ENCODE measurements at places on chromosomes 5 and 9.

DNA sequence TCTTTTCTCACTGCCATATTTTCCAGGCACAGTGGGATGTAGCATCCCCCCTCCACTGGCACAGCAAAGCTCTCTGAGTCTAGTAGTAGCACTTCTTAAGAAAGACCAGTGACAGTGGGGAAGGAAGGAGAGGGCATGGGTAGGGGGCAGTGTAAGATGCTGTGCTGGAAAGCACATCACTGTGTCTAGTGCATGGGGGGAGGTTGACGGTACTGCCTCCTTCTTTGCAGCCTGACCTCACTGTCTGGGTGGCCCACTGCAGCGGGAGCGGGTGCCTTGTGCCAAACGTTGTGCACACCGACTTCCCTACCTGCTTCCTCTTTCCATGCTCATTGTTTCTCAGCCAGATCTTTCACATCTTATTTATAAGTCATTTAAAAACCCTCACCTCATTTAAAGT, 91.8 kb downstream of the PDE8B start:
- no peak for DNase-seq

GRCh38 chr5:141685591-141685990, 3.6 kb upstream of the ARAP3 start:
- no peak for DNase-seq

GRCh38 chr5:146410272-146410671, 36.9 kb upstream of the TCERG1 start:
- no peak for DNase-seq

- DNase-seq = peak; percentile 93
Observed at GRCh38 chr5:173963867-173964441, 25.0 kb upstream of the C5orf47 start.

DNA sequence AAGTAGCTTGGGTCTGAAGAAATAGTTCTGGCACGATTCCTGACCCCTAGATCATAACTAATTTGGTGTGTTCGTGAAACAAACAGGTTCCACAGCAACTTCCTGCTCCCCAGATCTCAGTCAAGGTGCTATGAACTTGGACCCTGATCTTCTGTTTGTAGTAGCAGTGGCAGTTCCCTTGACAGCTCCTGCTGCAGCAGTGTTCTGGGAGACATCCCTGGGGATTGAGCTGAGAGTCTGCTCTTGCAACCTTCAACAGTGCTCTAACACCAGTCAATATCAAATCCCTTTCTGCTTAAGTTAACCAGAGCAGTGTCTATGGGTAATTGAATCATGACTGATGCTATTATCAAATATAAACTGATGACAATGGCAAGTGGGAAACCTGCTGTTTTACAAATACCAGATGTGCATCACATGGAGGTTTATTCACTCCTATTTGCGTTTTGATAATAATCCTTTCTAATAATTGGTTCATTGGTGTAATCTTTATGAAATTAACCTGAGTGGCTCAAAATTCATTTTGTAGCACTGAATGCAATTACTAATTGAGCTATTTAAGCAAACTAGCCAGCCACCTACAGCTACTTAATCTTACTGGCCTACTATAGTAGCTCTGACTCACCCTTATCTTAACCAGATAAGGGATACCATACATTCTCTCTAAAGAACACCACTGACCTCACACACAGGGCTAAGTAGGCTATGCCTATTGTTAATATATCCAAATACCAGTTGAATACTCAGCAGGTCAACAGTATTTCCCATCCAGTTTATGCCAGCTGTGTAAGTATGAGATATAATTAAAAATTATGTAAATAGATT, 21.9 kb downstream of the KDM4C start:
- no peak for DNase-seq

DNA sequence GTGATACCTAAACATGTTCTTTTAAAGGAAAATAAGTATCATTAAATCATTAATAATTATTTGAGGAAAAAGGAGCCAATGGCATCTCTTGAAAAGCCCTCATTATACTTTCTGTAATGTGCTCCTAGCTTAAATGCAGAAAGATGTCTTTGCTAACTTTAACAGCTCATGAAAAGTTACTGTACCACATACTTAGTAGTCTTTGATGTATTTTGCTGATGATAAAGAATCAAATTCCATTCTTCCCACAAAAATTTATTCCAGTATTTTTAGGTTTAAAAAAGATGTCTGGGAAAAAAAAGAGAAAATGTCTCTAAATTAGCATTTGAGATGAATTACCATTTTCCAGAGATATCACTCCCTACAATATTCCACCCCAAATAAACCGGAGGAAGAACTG, 112.5 kb downstream of the PPP2R2B start:
- no peak for DNase-seq

- DNase-seq = no peak
Observed at GRCh38 chr5:78576376-78576775, 72.2 kb downstream of the LHFPL2 start.

GRCh38 chr9:127724012-127724411, 8.1 kb downstream of the TTC16 start:
- no peak for DNase-seq

DNA sequence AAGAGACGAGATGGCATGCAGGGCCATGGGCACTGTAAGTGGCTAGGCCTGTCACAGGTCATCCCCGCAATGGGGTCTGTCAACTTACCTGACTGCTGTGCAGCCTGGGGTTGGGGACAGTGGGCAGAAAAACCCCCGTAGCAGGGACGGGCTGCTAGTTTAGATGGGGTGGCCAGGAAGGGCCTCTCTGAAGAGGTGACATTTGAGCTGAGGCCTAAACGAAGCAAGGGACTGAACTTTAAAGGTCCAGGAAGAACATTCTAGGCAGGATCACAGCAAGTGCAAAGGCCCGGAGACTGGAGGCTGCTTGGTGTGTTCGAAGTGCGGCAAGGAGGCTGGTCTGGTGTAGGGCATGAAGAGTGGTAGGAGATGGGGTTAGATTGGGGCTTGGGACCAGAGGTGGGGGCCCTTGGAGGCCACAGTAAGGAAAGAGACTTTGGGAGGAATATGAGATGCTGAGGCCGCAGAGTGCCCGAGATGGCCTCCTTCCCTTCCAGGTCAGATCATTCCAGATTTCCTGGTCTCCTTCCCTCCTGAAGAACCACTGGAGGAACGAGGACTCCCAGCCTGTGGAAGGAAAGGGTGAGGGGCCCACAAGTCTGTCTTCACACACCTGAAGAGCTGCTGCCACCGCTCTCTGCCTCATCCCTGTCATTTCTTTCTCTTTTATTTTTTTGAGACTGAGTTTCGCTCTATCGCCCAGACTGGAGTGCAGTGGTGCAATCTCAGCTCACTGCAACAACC, 37.9 kb upstream of the SH3PXD2B start:
- DNase-seq = peak; percentile 10

GRCh38 chr9:79796411-79796810, 224.6 kb downstream of the TLE4 start:
- DNase-seq = no peak

DNA sequence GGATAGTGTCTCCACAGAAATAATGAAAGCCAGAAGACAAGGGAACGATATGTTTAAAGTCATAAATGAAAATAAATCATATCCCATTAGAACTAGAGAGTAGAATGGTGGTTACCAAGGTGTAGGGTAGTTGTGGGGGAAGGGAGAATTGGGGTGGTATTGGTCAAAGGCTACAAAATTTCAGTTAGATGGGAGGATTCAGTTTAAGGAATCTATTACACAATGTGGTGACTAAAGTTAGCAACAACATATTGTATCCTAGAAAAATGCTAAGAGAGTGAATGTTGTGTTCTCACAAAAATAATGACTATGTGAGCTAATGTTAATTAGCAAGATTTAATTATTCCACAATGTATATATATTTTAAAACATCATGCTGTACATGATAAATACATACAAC, 27.8 kb upstream of the LARP1 start:
- DNase-seq = no peak

DNA sequence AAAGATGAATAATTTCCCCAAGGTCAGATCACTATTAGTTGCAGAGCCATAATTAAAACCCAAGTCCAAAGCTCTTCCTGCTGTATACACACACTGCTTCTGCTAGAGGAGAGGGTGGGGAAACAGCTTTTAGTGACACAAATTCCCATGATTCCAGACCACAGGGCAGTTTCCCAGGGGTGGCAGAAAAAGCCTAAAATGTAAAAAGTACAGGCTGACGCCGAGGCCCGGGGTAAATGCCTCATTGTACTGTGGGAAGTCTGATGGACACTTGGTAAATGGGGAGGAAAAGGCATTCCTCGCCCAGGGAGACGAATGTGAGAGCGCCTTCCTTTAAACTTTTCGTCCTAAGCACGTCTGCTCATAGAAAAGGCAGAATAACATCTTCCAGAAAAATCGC, 65.7 kb downstream of the DENND1A start:
- DNase-seq = no peak

DNA sequence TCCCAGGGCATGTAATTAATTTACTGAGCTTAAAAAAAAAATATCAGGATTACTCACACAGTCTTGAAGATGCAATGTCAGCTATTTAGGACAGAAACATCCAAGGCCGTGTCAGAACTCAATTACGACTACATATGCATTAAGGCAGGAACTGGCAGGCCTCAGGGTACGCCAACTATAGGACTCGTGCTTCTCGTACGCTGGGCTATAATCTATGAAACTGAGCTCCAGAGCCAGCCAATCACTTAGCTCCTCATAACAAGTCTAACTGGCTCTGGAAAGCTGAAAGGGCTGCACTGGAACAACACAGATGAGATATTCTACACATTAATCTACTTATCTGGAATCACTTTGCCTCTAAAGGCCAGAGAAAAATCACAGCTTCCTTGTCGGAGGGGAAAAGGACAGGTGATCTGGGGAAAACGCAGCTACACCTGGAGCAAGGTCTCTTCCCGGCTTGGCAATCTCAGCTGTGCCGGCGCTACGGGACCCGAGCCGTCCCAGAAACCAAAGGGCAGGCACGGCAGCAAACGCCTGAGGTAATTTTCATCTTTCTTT, 212.0 kb downstream of the DEPDC1B start:
- no peak for DNase-seq

- DNase-seq = no peak
Observed at GRCh38 chr9:13588151-13589033, 308.9 kb upstream of the MPDZ start.

DNA sequence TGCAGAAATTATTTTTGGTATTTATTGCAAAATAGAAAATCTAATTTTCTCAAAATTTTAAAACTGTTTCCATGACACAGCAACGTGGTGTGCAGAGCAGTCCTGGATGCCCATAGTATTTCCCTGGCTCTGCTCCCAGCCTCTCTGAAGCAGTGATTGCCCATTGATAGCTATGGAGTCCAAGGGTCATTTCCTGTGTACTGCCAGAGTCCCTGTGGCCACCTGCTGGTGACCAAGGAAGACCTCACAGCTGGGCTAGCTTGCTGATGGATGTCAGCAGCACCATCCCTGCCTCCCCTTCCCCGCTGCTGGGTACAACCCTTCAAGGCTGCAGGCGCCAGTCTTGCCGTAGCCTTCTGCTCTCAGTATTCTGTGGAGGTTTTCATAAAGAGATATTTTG, 184.1 kb downstream of the DIRAS2 start:
- DNase-seq = peak; percentile 64

DNA sequence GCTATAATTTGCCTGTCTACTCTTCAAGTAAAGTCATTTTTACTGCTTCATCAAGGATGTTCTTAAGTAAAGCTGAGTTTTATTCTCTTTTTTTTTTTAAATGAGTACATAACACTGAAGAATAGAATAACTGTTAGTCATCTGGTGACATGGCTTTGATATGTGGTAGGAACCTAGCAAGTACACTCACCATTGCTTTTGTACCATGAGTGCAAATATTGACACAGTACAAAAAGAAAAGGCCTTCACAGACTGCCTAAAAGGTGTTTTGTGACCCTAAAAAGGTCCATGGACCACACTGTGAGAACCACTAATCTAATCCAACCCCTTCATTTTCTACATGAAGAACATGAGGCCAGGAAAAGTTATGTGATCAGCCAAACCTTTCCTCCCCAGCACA, 55.0 kb downstream of the ECPAS start:
- DNase-seq = no peak

GRCh38 chr9:6512085-6512657, 99.2 kb downstream of the UHRF2 start:
- DNase-seq = no peak

DNA sequence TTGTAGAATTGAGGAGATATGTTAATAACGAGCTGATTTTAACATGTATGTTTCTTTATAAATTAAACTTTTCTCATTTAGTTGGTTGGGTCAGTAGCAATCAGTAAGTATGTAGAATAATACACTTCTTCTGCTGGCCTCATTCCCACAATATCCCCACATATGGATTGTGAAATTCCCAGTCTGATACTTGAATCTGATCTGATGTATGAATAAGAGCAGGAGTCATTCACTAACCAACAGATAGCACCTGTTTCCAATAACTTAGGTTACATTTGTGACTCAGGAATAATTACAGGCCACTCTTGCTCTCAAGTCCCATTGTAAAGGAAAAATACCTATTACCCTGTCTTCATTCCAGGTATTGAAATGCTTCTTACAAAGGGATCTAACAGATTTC, 23.9 kb downstream of the SLC36A1 start:
- DNase-seq = no peak

DNA sequence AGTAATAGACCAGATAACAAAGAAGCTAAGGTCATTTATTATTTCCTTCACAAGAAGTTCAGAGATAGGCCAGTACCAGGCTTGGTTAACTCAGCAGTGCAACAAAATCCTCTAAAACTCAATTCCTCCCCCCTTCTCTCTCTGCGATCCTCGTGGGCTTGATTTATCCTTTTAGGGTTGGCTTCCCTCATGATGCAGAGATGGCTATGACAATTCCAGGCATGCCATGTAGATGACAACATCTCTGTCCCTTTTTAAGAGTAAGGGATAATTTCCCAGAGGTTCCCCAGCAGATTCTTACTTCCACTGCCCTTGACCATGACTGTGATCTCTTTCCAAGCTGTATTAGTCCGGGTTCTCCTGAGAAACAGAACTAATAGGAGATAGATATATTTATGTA, 28.7 kb upstream of the DAP start:
- DNase-seq = no peak

DNA sequence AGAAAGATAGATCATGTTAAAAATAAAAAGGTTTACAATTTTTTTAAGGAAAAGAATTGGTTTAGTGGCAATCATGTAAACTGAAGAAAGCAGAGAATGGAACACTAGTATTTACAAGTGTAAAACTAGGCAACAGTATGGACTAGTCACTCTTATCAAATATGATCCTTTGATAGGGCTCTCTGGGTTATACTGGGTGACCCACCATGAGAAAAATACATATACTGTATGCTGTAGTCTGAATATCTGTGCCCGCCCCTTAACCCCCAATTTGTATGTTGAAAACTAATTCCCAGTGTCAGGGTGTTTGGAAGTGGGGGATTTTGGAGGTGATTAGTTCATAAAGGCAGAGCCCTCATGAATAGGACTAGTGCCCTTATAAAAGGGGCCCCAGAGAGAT, 236.8 kb upstream of the TARS1 start:
- DNase-seq = no peak

DNA sequence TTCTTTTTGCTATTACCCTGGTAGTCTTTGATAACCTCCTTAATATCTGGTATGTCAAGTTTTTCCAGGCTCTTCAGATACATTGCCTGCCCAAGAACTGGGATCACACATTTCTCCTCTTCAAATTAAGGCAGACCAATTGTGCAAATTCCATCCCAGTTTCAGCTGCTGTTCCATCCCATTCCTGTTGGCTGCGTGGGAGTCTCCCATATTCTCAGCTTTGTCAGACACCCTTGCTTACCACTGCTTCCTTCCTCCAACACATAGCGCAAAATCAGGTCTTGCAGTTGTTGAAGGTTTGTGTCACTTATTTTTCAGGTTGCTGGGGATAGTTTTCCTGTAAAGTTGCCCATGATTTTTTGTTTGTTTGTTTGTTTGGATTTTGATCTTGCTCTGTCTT, 15.2 kb downstream of the HCN1 start:
- no peak for DNase-seq
